ENCODE measurements at places on chromosomes 2 and 18.

- DNase-seq = peak; percentile 84
Observed at GRCh38 chr2:181715033-181715630, 34.8 kb upstream of the NEUROD1 start.

DNA sequence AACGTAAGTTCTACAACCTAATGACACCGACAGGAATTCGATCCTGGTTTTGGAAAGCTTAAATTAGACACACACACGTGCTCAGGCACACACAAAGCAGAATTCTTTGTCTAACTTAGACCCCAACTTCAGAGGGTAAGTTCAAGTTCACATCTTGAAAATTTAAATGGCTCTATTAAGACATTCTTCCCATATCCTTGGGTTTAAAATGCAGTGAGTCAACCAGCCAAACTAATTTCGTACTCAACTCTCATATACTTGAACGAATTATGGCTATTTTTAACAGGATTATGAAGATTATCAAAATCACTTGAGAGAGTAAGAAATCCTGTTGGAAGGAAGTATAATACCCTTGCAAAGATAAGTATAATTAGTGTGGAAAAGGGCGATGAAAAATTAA lies 53.2 kb upstream of the ARL4C start:
- no peak for DNase-seq

DNA sequence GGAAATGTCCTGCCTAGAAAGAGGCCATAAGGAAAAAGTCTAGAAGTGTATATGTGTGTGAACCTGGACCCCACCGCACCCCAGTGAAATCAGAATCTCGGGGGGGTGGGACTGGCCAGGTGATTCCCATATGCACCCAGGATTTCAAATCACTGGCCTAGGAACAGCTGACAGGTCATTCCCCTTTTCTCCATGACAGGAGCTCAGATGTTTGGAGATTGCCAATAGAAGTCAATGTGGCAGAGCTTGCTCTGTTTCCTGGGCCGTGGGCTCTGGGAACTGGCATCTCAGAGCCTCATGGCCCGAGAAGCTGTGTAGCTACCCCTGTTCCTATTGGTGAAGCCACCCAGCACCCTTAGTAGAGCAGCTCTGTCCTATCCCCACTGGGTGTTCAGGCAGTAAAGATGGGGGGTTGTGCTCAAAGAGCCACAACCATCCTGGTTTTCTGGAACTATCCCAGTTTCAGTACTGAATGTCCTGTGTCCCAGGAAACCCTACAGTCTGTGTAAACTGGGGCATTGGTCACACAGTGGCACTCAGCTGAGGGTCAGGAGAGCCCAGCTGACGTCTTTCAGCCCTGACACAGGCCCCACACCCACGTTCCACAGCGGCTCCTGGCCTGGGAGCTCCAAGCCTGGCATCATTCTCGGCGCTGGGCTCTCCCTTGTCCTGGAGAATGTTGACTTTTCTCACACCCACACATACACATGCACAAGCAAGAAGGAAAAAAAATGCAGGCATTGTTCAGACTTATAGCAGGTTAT lies 18.9 kb downstream of the GNLY start:
- DNase-seq = no peak

GRCh38 chr2:8609357-8609811 lies 72.5 kb upstream of the ID2 start:
- DNase-seq = no peak
